ENCODE measurements at places on chromosomes 5 and 9.
A peak's percentile ranks its signal among the peaks of the same experiment; 100 is the strongest.

- DNase-seq: peak; percentile 65
Measured at GRCh38 chr5:132055808-132056609, 4.4 kb upstream of the IL3 start.

DNA sequence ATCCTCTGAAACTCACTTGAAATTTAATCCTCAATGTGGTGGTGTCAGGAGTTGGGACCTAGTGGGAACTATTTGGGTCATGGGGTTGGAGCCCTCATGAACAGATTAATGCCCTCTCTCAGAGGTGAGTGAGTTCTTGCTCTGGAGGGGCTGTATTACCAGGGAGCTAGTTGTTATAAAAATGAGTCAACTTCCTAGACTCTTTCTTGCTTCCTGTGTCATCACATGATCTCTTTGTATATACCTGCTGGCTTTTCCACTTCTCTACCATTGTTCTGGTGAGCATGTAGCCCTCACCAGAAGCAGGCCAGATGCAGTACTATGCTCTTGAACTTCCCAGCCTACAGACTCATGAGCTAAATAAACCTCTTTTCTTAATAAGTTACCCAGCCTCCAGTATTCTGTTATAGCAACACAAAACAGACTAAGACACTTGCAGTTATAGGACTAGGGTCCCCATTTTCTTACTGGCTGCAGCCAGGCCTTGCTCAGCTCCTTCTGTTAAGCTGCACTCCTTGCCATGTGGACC, 127.5 kb downstream of the SUSD1 start:
- no peak for DNase-seq

GRCh38 chr9:4691795-4692194, 12.4 kb downstream of the CDC37L1 start:
- no peak for DNase-seq

GRCh38 chr5:146494656-146495055, 21.3 kb downstream of the GPR151 start:
- DNase-seq: no peak

- DNase-seq: no peak
Measured at GRCh38 chr5:137024044-137024443, 475.1 kb downstream of the SPOCK1 start.

GRCh38 chr9:89544279-89544661, 46.4 kb upstream of the SEMA4D start:
- no peak for DNase-seq

DNA sequence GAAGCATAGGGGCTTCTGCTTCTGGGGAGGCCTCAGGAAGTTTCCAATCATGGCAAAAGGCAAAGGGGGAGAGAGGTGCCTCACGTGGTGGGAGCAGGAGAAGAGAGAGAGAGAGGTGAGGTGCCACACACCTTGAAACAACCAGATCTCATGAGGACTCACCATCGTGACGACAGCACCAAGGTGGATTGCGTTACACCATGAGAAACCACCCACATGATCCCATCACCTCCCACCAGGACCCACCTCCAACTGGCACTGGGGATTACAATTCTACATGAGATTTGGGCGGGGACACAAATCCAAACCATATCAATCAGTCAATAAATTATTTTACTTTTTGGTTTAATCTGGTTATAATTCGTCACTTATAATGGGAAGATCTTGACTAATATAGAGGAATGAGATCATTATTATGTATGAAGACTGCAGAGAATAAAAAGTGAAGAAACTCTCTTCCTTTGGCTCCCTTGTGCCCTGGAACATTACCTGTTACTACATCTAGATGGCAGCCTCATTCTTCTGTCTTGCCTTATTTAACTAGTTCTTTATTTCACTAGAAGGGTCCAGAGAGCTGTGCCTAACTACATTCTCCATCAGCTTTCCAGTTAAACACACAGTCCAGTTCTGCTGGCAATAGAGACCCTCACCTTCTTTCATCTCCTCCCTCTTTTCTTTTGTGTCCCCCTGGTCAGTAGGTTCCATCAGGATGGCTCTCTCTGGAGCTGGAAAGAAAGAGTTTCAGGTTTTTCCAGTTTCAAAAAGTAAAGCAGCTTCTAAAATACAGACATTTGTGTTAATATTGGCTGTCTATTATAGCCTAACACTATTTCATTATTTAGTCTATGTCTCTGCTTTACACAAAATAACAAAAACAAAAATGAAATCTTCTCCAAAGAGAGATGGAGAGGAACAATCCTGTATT, 21.7 kb upstream of the SPINK7 start:
- no peak for DNase-seq

DNA sequence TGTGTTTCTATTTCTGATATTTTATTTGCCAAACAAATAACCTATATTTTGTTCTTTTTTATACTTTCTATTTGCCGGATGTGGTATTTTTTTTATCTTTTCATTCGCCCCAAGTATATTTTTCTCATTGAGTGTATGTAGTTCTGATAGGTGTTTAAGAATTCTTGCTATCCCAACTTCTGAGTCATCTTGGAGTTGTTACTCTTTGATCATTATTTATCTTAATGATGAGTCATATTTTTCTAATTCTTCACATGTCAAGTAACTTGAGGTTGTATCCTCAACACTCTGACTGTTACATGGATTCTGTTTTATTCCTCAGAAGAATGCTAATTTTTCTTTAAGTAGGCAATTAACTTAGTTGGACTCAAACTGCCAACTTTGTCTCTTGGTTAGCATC, 498.1 kb downstream of the TLE1 start:
- no peak for DNase-seq

- DNase-seq: no peak
Measured at GRCh38 chr5:80864706-80865435, 95.3 kb upstream of the RASGRF2 start.

- DNase-seq: no peak
Measured at GRCh38 chr5:56984445-56984844, 32.5 kb upstream of the MIER3 start.

- no peak for DNase-seq
Measured at GRCh38 chr5:109743770-109744212, 54.1 kb downstream of the MAN2A1 start.

- no peak for DNase-seq
Measured at GRCh38 chr9:76827296-76828080, 63.2 kb downstream of the PCA3 start.

DNA sequence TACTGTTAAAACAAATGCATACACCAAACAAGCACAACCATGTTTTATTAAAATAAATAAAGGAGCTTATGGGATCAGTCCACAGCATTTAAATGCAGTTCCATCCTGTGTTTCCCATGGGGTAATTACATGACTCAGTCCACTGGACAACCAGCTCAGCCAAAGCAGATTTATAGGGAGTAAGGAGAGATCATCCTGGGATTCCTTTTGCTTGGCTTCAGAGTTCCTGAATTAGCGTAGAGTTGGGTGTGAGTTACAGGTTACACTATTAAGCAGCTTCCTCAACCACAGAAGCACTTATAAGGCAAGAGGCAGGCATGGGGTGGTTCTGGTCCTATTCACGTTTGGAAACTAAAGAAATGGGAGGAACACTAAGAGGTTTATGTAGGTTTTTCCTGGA, 381.1 kb upstream of the ACTBL2 start:
- DNase-seq: no peak

DNA sequence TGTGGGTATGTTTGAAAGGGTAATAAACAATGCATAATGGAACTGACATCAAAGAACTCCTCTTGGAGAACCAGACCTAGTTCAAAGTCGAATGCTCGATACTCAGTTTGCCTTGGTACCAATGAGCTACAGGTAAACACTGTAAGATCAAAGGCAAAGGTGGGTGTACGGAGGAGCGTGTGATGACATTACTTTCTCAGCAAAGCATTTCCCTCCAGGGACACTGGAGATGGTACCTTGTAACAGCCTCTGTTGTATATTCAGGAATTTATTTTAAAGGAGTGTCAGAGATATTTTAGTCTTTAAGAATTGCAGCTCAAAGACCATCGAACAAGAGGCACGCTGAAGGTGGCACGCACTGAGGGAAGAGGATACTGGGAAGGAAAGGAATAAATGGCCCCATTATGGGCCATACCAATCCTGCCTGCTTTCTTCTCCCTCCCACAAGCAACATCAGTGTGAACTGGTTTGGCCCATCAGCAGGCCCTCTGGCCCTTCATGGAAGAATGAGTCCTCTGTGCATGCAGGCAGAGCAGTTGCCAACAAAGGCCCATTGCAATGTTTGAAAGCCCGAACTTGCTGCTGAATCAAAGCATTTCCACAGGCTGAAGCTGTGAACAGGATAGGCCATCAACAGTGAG, 410.2 kb downstream of the ACTL7B start:
- no peak for DNase-seq

- DNase-seq: peak; percentile 18
Measured at GRCh38 chr5:178467568-178468195, 122.5 kb downstream of the COL23A1 start.

DNA sequence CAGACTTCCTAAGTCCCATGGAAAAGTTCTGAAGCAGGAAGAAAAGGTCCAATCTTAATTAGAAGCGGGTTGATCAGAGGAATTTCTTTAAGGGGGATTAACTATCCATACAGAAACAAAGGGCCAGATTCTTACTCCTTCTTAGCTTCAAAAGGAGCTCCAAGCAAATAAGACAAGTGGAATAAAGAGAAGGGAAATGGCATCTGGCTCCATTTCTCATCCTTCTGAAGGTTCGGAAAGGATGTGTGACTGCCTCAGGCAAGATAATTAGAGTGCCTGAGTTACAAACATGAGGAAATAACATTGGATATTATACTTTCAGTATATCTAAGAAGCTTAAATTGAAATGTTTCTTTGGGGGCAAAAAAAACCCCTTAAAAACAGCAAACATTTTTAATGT, 88.1 kb upstream of the ADAMTS19 start:
- no peak for DNase-seq

GRCh38 chr5:138482638-138483037, 17.4 kb downstream of the EGR1 start:
- no peak for DNase-seq

- no peak for DNase-seq
Measured at GRCh38 chr5:173045474-173045873, 10.7 kb upstream of the CREBRF start.

GRCh38 chr5:132059696-132060500, 557 bp upstream of the IL3 start:
- DNase-seq: no peak

GRCh38 chr5:32597041-32597629, 11.8 kb downstream of the SUB1 start:
- DNase-seq: no peak

GRCh38 chr9:103296189-103296588, 301.1 kb downstream of the CYLC2 start:
- no peak for DNase-seq

DNA sequence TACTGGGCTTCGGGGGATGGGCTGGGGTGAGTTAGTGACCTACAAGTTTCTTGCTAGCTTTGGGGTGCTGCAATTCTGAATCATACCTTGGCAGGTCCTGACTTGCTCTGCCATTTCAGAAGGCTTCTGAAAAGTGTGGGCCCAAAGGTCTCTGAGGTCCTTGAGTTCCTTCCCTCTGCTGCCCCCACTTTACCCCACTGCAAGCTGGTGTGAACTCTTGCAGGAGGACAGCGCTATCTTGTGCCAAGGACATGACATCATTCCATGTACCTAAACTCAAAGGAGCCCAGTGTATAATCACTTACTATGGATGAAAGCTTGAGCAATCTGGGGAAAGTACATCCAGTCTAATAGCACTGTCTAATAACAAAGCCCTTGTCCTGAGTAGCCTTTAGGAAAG, 157.4 kb downstream of the RMI1 start:
- DNase-seq: no peak

- no peak for DNase-seq
Measured at GRCh38 chr5:78526049-78526525, 122.5 kb downstream of the LHFPL2 start.

DNA sequence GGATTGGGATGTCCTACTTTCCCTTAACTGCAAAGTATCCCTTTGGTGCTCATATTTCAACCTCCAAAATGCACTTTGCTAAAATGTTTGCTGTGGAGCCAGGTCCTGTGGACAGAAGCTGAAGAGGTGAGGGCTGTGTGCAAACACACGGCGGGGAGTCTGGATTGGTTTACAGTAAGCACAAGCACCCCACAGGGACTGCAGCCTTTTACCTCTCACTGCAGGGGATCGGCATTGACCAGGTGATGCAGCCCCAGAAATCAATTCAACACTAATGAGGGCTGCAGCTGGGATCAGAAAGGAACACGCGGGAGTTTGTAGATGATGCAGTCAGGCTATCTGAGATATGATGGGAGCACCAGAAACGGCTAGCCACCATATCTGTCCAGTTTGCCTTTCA, 450.9 kb downstream of the CCDC171 start:
- DNase-seq: no peak

- DNase-seq: no peak
Measured at GRCh38 chr5:69364414-69364813, 4.9 kb downstream of the AK6 start.

DNA sequence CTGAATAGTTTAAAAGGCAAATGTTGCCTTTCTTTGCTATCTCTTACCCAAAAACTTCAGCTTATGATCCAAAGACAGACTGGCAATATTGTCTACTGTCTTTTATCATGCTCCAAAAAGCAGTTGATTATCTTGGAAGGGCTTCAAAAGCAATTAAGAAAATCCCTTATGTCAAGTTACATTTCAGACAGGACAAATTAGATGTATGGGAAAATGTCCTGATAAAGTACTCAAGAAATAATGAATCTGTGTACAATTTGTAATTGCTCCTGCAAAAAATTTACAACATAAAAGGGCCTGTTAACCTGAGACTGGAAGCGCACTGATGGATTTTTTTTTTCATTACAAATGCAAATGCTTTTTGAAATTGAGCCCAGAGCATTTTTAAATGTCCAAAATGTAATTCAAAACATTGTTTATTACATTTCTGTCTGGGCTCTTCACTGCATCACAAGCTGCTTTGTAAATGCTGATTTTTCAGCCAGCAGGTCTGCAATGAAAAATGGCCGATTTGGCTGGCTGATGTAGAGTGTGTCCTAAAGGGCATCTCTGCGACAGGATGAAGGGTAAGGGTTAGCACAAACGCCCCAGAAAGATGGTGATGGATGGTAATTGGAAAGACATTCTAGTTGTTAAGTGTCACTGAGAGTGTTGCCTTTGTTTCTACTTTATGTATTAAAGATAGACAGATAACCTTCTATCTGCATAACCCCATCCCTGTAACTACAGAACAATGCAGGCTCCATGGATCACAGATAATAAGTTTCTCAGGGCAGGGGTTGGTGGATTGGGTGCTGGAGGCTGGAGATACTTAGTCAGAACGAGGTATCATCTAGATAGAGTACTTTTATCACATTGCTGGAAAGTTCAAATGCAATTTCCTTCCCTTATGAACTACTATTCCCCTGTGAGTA, 27.0 kb downstream of the MAT2B start:
- DNase-seq: no peak

GRCh38 chr9:82466616-82467260, 478.2 kb downstream of the SPATA31D1 start:
- no peak for DNase-seq

DNA sequence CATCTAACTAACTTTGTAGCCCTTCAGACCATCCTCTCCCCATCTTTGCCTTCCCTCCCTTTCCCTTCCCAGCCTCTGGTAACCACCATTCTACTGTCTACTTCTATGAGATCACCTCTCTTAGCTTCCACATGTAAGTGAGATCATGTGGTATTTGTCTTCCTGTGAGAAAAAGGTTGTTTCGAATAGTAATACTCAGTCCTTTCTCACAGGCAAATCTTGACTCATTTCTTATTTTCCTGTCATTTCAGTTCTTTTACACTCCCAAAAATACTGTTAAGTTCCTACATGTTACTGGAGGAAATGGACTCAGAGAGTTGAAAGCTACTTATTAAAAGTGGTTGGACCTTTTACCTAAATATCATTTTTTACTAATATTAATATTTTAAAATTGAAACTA, 82.1 kb downstream of the SLF1 start:
- no peak for DNase-seq

Data from cerebellum (tissue), 4 donors.